ENCODE measurements at places on chromosomes 6 and 20. TPM values are rescaled to one million over a fixed set of nuclear protein-coding genes. Genes with fewer than 3 reads are reported as not detected.
A peak's percentile ranks its signal among the peaks of the same experiment; 100 is the strongest.

- no peaks in the 10 kb centered on the region for H3K36me3 ChIP-seq
- no peak overlapping the region for H3K4me3 ChIP-seq
- peaks cover 2% of the 10 kb centered on the region for H3K4me1 ChIP-seq
- no peak overlapping the region for H3K27ac ChIP-seq
- no peak for DNase-seq
These were observed 104.1 kb upstream of the BTN3A2 start for GRCh38 chr6:26260725-26261490.

GRCh38 chr6:27867945-27868300, 44.3 kb downstream of the OR2B2 start:
- peaks cover 12% of the 10 kb centered on the region for H3K36me3 ChIP-seq
- peak overlapping the region; percentile 96 for H3K4me3 ChIP-seq
- peak overlapping the region; percentile 99 for H3K27ac ChIP-seq
- H3K4me1 ChIP-seq, result peaks cover 63% of the 10 kb centered on the region
- DNase-seq, result no peak
- peaks cover 34% of the 10 kb centered on the region for H3K27me3 ChIP-seq

GRCh38 chr6:116714761-116715160, 33.8 kb downstream of the KPNA5 start:
- H3K27ac ChIP-seq, result no peak overlapping the region
- H3K4me3 ChIP-seq, result no peak overlapping the region
- DNase-seq, result no peak
- H3K27me3 ChIP-seq, result no peaks in the 10 kb centered on the region
- H3K36me3 ChIP-seq, result peaks cover 40% of the 10 kb centered on the region

GRCh38 chr6:134249759-134250602, 67.9 kb downstream of the SGK1 start:
- DNase-seq, result no peak
- no peaks in the 10 kb centered on the region for H3K27me3 ChIP-seq
- H3K4me3 ChIP-seq, result peak overlapping the region; percentile 29
- peak overlapping the region; percentile 99 for H3K27ac ChIP-seq
- peaks cover 18% of the 10 kb centered on the region for H3K36me3 ChIP-seq

GRCh38 chr6:149852180-149852579, 12.0 kb downstream of the LRP11 start:
- peaks cover 19% of the 10 kb centered on the region for H3K4me1 ChIP-seq
- DNase-seq, result no peak
- no peak overlapping the region for H3K27ac ChIP-seq
- peaks cover 15% of the 10 kb centered on the region for H3K27me3 ChIP-seq
- no peak overlapping the region for H3K4me3 ChIP-seq
- no peaks in the 10 kb centered on the region for H3K36me3 ChIP-seq

DNA sequence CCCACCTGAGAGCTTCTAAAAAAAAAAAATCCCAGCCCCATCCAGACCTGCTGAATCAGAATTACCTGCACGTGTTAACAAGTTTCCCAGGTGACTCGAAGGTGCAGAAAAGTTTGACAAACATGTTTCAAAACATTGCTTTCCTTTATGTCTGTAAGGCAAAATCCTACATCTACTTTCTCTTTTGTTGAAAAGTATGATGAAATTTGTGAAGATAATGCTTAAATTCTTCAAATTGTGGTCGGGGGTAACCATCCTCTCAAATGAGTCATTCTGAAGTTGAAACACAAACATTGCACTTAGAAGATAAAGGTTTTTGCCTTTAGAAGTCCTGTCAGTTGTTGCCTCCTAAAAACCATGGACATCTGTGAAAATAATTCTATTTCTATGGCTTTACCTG, 429.7 kb downstream of the EPHA7 start:
- H3K4me1 ChIP-seq, result no peaks in the 10 kb centered on the region
- H3K27ac ChIP-seq, result no peak overlapping the region
- H3K4me3 ChIP-seq, result no peak overlapping the region
- H3K36me3 ChIP-seq, result no peaks in the 10 kb centered on the region
- DNase-seq, result no peak

Gene PPP1R16B
- total RNA-seq, result 65.4 TPM

Data from activated naive CD8-positive, alpha-beta T cell treated with anti-CD3 and anti-CD28 coated beads for 36 hours (primary cell).